Panc1 (cell line): ENCODE measurements at places on chromosomes 16 and 17. TPM values are rescaled to one million over a fixed set of nuclear protein-coding genes. Genes with fewer than 3 reads are reported as not detected.

Gene ZFP1
- total RNA-seq: 10.0 TPM

Gene WNK4
- 3.5 TPM for total RNA-seq

Gene FN3K
- total RNA-seq: 34.8 TPM

DNA sequence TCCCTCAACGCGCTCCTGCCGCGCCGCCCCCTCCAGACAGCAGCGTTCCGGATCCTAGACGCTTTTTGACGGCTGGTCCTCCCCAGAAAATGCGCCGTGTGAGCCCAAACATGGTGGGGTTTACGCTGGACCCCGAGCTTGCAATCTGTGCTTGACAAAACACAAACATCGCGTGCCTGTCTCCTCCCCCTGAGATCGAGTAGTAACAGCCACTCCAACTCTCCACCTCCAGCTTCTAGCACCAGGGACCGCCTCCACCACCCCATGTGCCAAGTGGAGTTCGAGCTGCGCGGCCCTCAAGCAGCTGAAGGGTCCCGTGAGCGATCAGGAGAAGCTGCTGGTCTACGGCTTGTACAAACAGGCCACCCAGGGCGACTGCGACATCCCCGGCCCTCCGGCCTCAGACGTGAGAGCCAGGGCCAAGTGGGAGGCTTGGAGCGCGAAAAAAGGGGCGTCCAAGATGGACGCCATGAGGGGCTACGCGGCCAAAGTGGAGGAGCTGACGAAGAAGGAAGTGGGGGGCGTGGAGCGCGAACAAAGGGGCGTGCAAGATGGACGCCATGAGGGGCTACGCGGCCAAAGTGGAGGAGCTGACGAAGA lies 656 bp upstream of the GEMIN4 start:
- no peak for DNase-seq

GRCh38 chr16:1182316-1182671 lies 29.4 kb downstream of the CACNA1H start:
- DNase-seq: no peak

DNA sequence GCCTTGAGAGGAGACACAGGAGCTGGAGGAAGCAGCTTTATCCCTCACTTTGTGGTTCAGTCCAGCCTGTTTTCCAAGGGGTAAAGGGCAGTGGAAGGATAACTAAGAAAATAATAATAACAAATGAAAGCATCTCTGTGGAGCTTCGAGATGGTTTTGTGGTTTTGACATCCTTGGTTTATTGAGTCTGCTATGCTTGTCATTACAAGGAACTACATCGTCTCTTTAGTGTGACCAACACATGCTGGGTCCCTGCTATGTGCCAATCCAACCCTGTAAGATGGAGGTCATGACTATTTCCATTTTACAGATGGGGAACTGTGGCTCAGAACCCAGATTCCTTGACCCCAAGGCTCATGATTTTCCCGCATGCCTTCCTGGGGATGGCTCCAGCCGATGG lies 124.8 kb downstream of the MRM1 start:
- DNase-seq: no peak

DNA sequence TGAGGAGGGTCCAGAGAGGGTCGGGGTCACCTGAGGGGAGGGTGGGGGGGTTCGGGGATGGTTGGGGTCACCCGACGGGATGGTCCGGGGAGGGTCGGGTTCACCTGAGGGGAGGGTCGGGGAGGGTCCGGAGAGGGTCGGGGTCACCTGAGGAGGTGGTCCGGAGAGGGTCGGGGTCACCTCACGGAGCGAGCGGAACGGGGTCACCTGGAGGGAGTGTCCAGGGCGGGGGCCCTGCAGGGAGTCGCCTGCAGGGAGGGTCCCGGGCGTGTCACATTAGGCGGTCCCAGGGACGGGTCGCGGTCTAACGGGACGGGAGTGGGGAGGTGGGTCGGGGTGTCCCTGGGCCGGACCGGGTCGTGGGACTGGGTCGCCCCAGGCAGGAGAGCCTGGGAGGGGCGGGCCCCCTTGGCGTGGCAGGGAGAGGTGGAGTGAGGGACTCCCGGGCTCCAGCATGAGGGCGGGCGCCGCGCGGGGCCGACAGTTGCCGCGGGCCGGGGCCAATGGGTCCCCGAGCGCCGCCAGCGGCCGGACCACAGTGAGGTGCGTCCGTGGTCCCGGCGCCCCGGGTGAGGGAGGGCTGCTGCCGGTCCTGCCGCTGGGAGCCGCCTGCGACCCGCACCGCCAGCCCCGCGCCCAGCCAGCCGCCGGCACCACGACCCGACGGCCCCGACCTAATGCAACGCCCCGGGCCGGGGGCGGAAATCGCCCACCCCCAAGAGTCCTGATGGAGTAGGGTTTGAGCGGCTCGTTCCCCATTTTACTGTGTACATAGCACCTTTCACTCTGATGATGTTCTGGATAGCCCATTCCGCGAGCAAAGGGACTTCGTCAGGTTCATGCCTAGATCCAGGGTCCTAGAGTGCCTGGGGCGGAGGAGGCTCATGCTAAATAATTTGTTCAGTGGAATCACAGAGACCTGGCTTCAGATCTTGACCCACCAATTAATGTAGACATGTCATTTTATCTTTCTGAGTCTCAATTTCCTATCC lies 1.2 kb upstream of the ABCA3 start:
- DNase-seq: no peak

DNA sequence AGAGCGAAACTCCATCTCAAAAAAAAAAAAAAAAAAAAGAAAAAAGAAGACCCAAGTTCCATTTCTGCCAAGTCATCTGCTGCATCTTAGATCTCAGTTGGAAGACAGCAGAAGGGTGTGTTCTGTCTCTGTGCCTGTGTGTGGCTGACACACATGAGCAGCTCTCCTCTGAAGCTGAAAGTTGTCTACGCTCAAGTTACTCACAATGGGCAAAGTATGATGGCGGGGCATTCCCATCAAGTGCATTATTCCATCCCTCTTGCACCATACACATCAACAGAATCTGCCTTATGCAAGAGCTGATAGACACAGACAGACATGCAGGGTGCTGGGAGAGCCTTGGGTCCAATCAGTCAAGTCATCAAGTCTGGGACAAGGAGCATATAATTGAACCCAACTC lies 402.2 kb downstream of the XYLT1 start:
- no peak for DNase-seq

DNA sequence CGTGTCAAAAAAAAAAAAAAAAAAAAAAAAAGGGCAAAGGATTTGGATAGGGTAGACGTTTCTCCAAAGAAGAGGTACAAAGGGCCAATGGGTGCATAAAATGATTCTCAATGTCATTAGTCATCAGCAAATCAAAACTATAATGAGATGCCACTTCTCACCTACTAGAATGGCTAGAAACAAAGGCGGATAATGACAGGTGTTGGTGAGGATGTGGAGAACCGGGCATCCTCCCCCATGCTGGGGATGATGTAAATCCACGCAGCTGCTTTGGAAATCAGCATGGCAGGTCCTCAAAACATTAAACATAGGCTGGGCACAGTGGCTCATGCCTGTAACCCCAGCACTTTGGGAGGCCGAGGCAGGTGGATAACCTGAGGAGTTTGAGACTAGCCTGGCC lies 9.4 kb downstream of the ITGAX start:
- DNase-seq: no peak

DNA sequence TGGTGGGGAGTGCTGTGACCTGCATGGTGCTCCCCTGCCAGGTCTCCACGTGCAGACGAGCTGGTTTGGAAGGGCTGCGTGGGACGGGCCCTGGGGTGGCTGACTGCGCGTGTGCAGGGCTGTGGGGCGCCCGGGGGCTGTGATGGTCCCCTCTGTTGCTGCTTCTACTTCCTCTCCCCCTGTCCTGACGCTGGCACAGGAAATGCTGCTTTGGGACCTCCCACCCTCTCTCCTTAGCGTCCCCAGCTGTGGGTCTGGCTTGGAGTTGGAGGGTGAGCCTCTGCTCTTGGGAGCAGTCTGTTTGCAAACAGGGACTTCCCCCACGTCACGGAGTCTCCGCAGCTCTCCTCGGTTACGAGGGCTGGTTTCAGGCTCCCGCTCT lies 35.2 kb downstream of the TSC2 start:
- no peak for DNase-seq

DNA sequence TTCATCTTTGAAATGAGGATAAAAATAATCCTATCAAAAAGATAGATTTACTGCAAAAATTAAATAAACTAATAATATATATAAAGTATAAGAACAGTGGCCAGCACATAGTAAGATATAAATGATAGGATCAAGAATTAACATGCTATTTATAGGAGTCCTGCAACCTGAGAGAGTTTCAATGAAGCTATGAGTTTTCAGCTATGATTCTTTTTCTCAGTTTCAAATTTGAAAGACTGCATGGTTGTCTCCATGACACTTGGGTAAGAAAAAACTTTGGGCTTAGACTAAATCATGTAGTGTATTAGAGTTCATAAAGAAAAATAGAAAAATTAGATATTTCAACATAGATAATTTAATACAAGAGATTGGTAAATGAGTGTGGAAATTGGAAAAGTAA lies 817.8 kb upstream of the KIF2B start:
- DNase-seq: no peak
